SIG-M5 (cell line): ENCODE measurements at places on chromosomes 5 and 9.

- no peak for DNase-seq
Measured at GRCh38 chr9:36802201-36802920, 229.7 kb downstream of the MELK start.

DNA sequence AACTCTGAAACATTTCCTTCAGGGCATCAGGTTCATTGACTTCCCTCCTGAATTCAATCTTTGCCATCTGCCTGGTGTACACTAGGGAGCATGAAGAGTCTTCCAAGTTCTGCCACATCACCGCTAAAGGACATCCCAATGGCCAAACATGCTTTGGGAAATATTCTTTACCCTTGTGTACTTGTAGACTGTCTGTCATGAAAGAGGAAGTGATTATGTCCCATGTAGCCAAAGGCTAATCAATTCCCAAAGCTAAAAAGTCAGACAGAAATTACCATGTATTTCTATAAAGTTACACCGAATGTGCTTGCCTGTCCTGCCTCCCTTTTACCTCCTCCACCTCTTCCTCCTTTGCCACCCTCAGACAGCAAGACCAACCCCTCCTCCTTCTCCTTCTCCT lies 28.9 kb upstream of the RECK start:
- DNase-seq = no peak

GRCh38 chr9:35935755-35936509 lies 22.0 kb downstream of the OR2S2 start:
- no peak for DNase-seq

DNA sequence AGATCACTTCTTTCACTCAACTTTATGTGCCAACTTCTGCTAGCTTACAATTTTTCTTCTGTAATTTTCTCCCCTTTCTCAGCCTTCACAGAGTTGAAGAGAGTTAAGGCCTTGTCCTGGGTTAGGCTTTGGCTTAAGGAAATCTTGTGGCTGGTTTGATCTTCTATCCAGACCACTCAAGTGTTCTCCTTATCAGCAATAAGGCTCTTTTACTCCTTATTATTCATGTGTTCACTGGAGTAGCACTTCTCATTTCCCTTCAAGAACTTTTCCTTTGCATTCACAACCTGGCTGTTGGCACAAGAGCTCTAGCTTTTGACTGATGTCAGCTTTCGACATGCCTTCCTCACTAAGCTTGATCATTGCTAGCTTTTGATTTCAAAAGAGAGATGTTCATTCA lies 86.9 kb upstream of the ALDH1B1 start:
- no peak for DNase-seq

DNA sequence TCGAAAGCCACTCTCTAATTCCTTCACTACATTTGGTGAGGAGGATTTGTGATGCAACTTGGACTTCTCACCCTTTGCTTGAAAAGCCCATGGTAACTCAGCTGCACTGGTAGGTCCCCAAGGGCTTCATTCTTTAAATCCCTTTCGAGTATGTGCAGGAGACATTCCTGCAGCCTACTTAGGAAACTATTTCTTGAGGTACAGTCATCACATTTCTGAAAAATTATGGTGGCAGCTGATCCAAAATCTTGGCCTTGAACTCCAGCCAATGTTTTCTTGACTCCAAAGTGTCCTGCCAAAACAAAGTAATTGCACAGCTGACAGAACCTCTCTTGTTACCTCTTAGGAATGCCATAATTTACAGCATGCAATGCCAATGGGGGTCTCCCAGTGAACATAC lies 99.7 kb downstream of the NPR3 start:
- DNase-seq = no peak

DNA sequence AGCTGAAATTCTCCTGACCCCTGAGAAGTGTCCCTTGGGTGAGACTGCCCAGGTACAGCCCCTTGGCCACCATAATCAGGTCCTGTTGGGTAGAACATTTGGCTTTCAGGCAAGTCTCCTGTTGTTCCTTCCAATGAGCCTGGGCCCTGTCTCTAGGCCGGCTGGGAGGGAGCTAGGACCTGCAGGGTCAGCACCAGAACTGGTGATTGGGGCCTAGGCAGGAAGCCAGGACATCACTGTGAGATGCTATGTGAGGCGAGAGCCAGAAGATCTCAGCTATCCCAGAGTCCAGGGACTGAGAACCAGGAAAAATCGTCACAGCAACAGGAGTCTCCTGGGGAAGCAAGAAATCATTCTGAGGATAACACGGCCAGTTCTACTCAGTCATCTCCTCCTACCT lies 51.5 kb downstream of the PCDH1 start:
- no peak for DNase-seq

DNA sequence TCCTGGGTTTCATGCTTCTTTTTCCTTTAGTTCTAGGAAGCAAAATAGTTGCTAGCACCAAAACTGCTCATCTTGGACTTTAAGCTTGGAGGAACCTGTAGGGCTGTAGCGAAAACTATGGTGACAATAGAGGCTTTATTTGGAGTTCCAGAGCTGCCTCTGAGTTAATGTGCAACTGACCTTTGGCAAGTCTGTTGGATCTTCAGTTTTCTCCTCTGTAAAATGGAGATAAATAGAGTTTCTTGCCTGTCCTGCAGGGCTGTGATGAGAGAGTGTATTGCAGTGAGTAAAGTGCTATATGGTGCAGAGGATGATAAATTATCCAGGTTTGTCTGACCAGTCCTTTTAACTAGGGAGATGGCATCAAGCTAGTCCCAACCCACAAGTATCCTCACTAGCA lies 417.0 kb downstream of the MAN2A1 start:
- no peak for DNase-seq

GRCh38 chr5:82839881-82840280 lies 237.3 kb downstream of the TMEM167A start:
- no peak for DNase-seq
